ENCODE measurements at places on chromosomes 7 and 10. TPM values are rescaled to one million over a fixed set of nuclear protein-coding genes. Genes with fewer than 3 reads are reported as not detected.

OR2A5 gene
- total RNA-seq, result not detected

TNS3 gene
- total RNA-seq, result 40.6 TPM

STK31 gene
- total RNA-seq, result not detected

CAMK1D gene
- total RNA-seq, result 2.5 TPM

PILRA gene
- 2.0 TPM for total RNA-seq

NKX1-2 gene
- not detected for total RNA-seq

PLEKHS1 gene
- not detected for total RNA-seq

DOCK1 gene
- total RNA-seq, result 16.8 TPM
